ENCODE measurements at places on chromosomes 5 and 9.
A peak's percentile ranks its signal among the peaks of the same experiment; 100 is the strongest.

DNA sequence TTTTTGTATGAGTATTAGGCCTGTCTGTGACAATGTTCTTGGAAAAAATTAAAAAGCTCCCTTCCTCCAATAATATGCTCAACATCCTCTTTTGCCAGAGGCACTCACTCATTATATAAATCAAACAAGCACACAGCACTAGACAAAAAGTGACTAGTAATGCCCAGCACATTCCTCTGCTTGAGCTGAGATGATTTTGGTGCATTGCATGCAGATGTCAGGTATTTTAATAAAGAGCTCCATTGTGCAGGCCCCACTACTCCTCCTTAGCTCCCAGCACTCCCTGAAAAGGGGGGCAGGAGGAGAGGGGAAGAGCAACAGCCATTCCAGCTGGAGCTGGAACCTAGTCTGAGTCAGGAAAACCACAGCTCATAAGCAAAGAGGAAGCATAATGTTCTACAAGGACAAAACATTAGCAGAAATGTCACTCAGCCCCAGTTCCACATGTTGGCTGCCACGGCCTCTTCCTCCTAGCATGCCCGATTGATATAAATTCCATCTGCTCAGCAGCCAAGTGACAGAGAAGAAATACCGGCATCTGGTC is 348.5 kb downstream of the BNC2 start:
- no peak for DNase-seq

- peak; percentile 18 for DNase-seq
Observed at GRCh38 chr9:33818167-33818846, 1.3 kb downstream of the UBE2R2 start.

- no peak for DNase-seq
Observed at GRCh38 chr9:132908635-132909034, 29.9 kb downstream of the SPACA9 start.

DNA sequence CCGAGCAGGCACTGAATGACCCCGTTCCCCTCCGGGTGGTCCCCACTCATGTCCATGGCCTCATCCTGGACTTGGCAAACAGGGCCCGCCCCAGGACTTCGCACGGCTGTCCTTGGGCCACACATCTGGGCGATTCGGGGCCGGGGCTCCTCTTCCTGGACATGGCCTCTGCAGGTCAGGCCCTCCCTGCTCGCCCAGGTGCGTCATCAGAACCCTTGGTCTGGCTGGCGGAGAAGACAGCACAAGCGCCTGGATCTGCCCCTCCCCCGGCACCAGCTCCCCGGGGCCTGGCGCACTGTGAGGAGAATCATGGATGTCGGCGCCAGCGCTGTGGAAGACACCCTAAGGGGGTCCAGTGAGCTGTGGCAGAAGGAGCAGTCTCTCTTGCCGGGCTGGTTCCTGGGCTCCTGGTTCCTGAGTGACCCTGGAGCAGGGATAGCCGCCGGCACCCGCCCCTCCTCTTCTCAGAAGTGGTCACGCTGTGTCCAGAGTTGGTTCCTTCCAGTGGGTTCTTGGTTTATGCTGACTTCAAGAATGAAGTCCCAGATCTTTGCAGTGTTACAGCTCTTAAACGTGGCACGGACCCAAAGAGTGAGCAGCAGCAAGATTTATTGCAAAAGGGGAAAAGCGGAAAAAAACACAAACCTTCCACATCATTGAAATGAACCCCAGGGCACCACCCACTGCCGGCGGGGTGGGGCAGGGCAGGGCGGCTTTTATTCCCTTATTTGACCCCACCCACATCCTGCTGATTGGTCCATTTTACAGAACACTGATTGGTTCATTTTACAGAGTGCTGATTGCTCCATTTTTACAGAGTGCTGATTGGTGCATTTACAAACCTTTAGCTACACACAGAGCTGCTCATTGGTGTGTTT is 25.9 kb upstream of the SLC12A7 start:
- no peak for DNase-seq

DNA sequence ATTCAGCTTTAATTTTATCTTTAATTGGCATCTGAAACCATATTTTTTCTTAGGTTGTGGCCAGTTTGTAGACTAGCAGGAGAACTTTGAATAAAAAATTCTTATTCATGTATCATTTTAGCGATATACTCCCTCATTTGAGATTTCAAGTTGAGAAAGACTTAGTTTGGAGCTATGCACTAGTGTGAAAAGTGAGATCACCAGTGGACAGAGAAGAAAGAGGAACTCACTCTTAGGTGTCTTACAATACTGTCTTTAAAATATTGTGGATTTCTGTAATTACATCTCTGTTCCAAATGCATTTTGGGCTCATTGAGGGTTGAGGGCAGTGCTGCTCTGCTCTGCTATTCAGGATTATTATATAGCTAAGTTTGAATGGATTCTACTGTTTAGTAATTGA is 54.7 kb downstream of the NAA35 start:
- no peak for DNase-seq

DNA sequence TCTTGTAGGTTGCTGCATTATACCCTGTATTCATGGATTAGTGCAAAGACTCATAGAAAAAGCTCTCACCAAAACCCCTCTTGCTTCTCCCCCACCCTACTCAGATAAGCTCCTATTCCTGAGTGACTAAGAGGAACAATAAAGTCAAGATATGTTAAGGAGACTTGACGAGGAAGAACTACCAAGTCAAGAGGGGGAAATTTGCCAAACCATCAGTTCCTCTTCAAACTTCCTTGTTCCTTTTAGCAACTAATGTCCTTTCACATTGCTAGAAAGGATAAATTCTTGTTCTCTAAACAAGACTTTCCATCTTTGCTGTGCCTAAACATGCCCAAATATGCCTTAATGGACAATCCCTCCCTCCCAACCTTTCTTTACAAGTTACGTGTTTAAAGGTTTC is 27.0 kb downstream of the CNOT8 start:
- no peak for DNase-seq

DNA sequence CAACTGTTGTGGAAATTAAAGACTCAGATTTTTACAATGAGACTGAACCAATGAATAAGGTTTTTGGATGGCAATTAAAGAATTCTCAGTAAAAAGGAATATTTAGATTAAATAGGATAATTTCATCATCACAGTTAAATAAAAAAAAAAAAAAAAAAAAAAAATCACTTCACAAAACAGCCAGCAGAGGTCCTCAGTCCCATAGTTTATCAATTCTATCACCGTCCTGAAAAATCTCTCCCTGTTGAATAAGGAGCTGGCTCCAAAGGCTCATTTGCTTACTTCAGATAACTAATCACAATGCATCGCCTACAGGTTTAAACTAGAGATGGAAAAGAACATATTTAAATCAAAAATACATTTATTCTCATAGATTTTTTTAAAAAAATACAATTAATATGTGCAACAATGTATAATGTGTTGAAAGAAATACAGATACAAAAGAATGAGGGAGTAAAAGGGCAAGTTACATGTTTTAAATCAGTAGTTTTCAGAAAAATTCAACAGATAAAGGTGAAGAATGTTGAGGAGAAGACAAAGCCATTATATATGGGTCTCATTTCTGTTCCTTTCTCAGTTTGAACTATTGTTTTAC is 175.8 kb upstream of the CHD1 start:
- DNase-seq: no peak

DNA sequence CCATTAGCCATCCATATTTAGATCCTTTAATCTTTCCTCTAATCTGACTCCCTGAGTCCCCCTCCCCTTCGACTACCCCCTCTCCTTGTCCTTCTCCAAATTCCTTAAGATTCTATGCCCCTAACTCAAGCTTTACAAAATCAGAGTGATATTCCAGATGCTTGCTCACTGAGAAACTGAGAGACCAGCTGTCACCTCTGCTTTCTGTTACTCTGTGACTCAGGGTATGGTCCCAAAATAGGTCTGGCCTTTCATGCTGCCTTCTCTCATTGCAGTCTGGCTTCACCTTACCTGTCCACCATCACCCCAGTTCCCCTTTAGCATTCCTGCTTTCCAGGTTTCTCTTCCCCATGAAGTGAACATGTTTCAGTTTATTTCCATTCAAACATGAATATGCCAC is 383.3 kb upstream of the SLC30A5 start:
- no peak for DNase-seq

DNA sequence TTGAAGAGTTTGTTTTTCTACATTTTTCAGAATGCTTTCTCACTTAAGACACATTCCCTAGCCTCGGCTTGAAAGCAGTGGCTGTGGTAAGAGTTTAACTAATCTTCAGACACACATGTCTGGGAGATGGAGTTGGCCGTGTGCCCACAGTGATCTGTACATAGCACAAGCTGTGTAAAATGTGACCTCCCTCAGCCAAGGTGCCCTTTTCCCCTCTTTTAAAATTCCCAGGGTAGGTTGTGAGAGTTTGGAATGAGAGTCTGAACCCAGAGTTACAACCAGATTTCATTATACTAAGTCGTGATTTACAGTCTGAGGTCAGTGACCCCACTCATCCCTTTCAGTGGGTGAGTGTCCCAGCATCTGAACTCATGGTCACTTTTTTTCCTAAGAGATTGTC is 230.4 kb downstream of the DOCK8 start:
- DNase-seq: no peak

- DNase-seq: no peak
Observed at GRCh38 chr5:133559960-133560359, 52.4 kb downstream of the FSTL4 start.

- DNase-seq: no peak
Observed at GRCh38 chr9:106112935-106113334, 418.6 kb downstream of the TMEM38B start.

DNA sequence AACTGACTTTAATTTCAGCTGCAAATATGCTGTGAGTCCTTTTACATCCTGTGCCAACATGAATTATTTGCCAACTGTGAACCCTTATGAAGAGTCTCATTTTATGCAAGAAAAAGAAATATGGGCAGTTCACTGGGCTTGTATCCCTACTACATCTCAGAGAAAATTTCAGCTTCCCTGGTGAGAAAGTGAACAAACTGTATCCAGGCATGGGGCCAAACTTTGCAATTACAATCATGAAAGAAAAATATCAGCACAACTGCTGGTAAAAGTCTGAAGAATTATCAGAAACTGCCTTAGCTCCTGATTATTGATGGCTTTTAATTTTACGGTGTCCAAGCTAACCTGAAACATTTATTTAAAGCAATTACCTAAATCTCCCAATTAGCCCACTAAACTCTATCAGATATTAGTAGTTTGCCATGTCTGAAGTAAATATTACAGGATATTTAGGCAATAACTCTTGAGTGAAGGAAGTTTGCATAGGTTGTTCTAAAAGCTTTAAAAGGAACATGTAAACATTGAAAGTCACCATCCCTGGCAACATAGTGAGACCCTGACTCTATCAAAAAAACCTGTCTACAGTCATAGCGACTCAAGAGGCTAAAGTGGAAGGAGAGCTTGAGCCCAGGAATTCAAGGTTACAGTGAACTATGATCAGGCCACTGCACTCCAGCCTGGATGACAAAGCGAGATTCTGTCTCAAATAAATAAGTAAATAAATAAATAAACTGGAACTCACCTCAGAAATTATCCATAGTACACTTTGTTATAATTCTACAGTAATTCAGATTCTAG is 83.9 kb upstream of the HCN1 start:
- DNase-seq: no peak

DNA sequence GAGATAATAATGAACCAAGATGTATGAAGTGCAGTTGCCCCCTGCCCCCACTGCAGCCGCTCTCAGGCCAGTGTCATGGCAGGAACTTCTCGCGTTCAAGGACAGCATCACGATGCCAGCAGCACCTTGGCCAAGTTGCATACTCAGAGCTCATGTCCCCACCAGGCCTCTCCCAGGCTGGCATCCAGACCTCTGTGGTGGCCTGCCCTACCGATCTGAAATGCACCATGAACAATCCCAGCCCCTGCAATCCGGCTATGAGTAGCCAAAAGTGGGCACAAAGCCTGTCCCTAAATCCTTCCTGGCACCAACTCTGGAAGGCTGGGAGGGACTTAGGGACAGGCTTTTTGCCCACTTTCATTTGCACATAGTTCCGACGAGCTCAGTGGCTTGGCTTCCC is 140.9 kb downstream of the PAX5 start:
- no peak for DNase-seq

DNA sequence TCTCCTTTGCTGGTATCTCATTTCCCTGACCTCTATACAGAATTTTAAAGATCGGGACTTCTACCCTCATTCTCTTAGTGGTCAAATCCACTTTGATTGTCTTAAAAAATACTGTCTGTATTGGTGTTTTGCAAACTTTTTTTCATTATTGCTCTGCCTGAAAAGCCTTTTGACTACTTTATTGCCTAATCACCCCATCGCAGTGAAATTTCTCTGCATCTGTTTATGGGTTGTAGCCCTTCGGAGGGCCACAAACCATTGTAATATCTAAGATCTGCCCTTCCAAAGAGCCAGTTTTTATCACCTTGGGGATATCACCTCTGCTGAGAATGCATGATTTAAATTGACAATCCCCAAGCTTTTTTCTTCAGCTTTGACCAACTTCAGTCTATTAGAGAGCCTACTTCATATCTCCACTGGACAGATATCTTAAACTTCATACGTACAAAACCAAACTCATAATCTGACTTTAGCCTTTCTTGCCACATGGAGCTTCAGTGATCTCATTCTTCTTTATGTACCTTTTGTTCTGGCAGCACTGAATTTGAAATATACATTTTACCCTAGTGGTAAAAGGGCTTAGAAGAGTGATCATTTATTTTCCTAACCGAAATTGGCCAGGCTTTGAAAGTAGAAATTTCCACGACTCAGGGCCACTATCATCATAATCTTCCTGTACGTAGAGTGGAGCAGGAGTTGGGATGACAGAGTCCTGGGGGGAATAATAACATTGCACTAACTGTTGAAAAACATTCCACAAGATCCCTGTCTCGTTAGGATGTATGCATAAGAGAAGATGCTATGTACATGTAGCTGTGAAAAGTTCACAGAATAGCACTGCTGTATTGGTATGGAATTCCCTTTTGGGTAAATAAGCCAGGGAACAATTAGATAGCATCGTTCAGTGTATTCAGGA is 21.4 kb downstream of the KIF2A start:
- DNase-seq: no peak

DNA sequence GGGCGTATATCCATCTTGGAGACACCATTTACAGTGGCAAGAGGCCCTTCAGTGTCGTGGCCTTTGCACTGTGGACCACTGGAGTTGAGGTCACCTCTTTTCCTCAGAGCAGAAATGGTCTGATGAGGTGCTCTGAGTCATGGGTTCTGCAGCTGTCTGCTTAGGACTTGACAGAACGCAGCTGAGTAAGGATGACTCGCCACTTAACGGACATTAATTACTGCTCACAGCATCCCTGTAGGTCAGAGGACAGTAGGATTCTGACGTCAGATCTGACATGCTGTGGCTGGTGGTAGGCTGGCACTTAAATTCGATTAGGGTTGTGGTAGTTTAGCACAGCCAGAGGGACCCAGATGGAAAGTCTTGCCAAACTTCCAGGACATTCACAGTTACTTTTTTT is 479.4 kb downstream of the DMAC1 start:
- DNase-seq: no peak

- no peak for DNase-seq
Observed at GRCh38 chr5:93677359-93677891, 64.0 kb downstream of the POU5F2 start.

Data from stimulated activated naive CD8-positive, alpha-beta T cell treated with anti-CD3 and anti-CD28 coated beads, Interleukin-15, amount 100 ng/mL, for 72 hours (primary cell).